ENCODE measurements at places on chromosomes 13 and 19.

- no peak for DNase-seq
Observed at GRCh38 chr19:55253842-55254624, 4.8 kb downstream of the PPP6R1 start.

DNA sequence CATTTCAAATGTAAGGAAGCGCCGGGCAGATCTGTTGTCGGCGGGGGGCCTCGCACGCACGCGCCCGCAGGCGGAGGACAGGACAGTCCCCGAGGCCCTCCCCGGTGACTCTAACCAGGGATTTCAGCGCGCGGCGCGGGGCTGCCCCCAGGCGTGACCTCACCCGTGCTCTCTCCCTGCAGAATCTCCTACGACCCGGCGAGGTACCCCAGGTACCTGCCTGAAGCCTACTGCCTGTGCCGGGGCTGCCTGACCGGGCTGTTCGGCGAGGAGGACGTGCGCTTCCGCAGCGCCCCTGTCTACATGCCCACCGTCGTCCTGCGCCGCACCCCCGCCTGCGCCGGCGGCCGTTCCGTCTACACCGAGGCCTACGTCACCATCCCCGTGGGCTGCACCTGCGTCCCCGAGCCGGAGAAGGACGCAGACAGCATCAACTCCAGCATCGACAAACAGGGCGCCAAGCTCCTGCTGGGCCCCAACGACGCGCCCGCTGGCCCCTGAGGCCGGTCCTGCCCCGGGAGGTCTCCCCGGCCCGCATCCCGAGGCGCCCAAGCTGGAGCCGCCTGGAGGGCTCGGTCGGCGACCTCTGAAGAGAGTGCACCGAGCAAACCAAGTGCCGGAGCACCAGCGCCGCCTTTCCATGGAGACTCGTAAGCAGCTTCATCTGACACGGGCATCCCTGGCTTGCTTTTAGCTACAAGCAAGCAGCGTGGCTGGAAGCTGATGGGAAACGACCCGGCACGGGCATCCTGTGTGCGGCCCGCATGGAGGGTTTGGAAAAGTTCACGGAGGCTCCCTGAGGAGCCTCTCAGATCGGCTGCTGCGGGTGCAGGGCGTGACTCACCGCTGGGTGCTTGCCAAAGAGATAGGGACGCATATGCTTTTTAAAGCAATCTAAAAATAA is 18.2 kb downstream of the IL17D start:
- no peak for DNase-seq

GRCh38 chr19:19343016-19343362 is 22.4 kb downstream of the MAU2 start:
- no peak for DNase-seq

- DNase-seq, result no peak
Observed at GRCh38 chr19:46945694-46946489, 73.7 kb upstream of the NPAS1 start.

- DNase-seq, result no peak
Observed at GRCh38 chr13:50668691-50669271, 174.7 kb downstream of the DLEU7 start.
